ENCODE measurements at places on chromosomes 1 and 21.

DNA sequence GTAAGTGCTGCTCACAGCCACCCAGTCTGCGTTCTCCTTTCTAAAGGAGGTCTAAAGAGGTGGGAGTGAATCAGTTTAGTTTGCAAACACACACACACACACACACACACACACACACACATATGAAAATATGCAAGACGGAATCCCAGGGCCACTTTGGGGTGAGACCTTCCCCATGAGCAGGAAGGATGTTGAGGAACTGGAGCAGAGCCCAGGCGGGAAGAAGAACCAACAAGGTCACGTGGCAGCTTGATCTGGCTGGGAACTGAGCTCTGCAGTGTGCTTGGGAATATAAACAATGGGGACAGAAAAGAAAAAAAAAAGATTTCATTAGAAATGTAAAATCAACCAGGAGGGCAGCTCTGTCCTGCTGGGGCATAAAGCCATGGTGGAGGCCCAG, 32.6 kb downstream of the OR2G3 start:
- DNase-seq: no peak

DNA sequence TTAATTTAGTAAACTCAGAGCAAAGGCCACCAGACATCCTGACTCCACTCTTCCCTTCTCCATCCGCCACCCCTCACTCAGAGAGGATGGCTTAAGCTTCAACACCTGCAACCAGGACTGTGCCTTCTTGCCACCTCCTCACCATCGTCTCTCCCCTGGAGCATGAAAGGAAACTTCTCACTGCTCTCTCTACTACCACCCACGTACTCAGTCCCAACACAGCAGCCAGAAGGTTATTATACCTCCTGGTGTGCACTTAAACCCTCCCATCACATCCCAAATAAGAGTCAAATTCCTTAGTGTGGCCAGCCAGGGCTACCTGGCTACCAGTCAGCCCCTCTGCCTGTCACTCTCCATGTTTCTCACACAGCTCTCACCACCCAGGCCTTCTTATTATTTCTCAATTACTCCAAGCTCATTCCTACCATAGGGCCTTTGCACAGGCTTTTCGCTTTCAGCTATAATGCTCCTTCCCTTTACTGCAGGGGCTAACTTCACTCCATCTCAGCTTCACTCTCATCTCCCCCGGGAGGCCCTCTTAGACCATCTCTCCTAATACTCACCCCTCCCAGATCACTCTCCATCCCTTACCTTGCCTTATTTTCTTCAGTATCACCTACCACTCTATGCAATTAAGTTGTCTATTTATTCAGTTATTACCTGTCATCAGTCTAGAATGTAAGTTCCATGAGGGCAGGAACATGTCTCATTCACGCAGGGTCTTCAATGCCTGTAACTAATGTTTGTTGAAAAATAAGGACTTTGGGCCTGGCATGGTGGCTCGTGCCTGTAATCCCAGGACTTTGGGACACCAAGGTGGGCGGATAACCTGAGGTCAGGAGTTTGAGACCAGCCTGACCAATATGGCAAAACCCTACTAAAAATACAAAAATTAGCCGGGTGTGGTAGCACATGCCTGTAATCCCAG, 137.5 kb downstream of the TOMM20 start:
- no peak for DNase-seq

DNA sequence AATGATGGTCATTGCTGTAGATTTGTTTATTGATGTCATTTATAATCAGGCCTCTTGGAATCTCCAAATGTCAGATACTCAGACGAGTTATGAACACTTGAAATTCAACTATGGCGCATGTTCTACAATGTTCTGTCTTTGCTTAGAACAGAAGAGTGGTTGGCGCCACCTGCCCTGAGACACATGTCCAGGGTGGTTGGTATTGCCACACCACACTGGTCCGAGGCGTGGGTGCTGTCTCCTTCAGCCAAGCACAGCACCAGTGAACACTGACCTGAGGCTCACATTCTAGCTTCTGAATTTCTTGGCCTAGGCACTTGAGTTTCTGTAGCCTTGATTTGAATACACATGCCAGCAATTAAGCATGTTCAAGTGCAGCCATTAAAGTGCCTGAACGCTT, 10.1 kb upstream of the BMP8A start:
- DNase-seq: no peak

DNA sequence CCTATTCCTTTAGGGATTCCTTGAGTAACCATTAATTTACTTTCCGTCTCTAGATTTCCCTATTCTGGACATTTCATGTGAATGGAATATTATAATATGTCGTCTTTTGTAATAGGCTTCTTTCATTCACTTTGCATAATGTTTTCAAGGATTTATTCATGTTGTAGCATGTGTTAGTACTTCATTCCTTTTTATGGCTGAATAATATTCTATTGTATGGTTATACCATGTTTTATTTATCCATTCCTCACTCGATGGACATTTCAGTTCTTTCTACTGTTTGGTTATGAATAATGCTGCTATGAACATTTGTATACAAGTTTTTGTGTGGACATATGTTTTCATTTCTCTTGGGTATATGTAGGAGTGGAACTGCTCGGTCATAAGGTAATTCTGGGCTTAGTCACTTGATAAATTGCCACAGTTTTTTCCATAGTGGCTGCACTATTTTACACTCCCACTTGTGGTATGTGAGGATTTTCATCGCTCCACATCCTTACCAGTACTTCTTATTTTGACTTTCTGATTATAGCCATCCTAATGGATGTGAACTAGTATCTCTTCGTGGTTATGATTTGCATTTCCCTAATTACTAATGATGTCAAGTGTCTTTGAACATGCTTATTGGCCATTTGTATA, 17.7 kb downstream of the PPP2R5A start:
- DNase-seq: peak; percentile 80

- DNase-seq: peak; percentile 15
Measured at GRCh38 chr1:40981691-40982448, 2.4 kb downstream of the CTPS1 start.

DNA sequence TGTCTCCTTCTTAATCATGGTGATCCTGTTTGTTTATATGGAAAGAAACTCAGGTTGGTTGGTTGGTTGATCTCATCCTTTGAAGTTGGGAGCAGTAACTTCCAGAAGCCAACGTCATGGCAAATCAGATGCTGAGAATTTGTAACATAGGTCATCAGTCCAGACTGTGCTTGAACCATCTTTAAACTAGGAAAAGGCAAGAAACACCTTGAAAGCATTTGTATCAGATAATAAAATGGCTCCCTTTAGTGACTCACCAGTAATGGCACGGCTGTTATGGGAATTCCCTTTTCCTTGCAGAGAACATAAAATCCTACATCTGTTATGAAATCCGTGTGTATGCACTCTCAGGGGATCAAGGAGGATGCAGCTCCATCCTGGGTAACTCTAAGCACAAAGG, 58.1 kb downstream of the SERBP1 start:
- DNase-seq: peak; percentile 15

DNA sequence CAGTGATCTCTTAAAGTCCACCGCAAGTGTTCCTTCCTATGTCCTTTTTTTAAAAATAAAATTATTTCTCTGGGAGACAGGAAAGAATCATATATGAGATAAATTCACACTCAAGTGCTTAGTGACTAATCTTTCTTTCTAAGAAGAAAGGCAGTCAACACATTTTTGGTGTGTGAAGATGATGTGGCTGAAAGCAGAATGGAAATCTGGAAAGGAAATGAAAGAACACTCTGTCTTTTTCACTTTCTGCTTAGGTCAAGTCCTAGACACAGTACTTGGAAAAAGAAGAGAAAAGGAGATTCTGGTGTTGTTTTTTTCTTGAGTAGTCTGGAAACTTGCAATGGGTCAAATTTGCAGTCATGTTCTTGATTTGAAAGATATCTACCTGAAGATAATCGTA, 45.5 kb upstream of the PRRX1 start:
- DNase-seq: peak; percentile 64

- DNase-seq: no peak
Measured at GRCh38 chr1:223647249-223647648, 18.3 kb downstream of the CAPN8 start.

- DNase-seq: peak; percentile 66
Measured at GRCh38 chr1:169321539-169321938, 46.1 kb downstream of the NME7 start.

DNA sequence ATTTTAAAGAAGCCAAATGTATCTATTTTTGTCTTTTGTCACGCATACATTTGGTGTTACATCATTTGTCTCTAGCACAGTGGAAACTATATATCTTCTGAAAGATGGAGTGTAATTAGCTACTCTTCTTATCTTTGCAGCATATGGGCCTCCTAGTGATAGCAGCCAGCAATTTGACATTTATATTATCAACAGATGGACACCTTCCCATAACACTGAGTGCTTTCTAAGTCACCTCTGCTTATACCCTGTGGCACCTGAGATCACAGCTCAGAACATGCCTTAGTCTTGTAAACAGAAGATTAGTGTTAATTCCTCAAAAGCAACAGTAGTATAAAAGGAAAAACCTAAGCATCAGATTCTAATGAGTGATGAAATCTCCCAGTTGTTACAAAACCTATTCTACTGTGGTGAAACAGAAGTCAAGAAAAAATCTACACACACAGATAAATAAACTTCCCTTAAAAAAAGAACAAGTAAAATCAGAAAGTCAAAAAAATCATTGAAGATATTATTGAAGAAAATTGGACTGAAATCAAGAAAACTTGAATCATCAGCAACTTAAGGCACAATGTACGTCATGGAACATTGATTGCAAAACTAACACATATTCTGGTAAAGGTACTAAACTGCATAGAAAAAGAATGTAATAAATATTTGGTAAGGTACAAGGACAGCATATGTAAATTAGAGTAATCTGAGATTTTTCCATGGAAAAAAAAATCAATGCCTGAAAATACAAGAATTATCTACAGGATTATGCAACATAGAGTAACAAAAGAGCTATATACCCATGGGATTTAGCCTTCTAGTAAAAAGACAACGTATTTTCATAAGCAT, 61.7 kb downstream of the KCNT2 start:
- DNase-seq: peak; percentile 4

Measured in GM23248 (cell line).